ENCODE measurements at places on chromosomes 16 and 17.

GRCh38 chr17:11980813-11981212, 16.5 kb downstream of the ZNF18 start:
- no peak for DNase-seq

GRCh38 chr16:56711862-56712261, 18.1 kb upstream of the NUP93 start:
- no peak for DNase-seq

DNA sequence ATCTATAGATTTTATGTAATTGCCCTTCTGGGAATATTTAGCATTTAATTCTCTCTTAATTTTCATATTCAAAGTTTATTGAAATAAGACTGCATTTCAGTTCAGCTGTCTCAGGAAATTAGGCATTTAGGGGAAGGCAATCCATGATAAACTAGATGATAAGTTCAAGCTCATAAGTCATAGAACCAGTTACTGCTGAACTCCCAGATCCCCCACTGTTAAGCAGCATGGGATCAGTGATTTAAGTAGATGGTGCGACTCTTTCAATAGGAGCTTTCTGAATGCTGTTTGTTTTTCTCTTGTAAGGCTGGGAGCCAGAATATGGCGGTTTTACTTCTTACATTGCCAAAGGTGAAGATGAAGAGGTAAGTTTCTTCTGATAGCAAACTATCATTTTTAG, 23.8 kb downstream of the OGFOD1 start:
- no peak for DNase-seq

- DNase-seq, result peak; percentile 35
Measured at GRCh38 chr17:79800325-79801155, 3.7 kb upstream of the CBX8 start.

- DNase-seq, result no peak
Measured at GRCh38 chr16:20948444-20948843, 47.9 kb downstream of the LYRM1 start.

GRCh38 chr17:49404906-49405305, 9.8 kb downstream of the PHB1 start:
- no peak for DNase-seq

- DNase-seq, result no peak
Measured at GRCh38 chr16:24920568-24920967, 74.8 kb downstream of the SLC5A11 start.

- peak; percentile 70 for DNase-seq
Measured at GRCh38 chr16:70298988-70299938, at the start of gene DDX19B. Gene DDX19B, plus strand, starts transcription at chr16:70299186. Its CDS starts 112 bp downstream, at chr16:70299298.

DNA sequence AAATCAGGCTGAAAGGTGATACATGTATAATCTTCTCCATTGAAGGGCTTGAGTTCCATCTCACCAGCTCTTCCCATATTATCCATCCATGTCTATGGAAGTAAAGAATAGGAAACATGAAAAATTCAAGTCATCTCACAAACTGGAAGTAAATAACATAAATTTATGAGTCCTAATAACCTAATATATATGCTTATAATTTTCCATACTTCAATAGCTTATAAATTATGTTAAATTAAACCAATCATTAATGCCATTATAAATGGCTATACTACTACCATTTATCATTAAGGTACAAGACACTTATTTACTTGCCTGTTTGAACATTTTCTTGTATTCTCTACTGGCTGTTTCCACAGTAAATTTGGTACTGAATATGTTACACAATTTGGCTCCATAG, 4.8 kb downstream of the TOP2A start:
- DNase-seq, result no peak

GRCh38 chr16:13324851-13325250, 423.5 kb downstream of the SHISA9 start:
- no peak for DNase-seq

DNA sequence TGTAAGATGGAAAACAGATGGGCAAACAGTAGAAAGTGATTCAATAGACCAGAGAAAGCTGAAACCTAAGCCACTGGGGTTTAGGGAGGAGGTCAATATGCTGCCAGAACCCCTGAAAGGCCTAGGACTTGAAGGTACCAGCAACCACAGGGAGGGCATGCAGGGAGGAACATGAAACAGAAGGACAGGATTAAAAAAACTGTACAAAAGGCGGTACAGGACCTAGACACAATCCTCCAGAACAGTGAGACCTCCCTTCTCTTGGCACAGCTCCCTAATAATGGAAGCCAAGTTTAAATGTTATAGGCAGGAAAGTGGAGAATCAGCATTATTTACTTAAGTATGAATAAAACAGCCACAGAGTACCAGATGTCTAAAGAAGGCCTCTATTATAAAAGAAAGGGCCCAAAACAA, 105.5 kb downstream of the SPAG9 start:
- DNase-seq, result no peak

GRCh38 chr17:63382826-63383225, 63.3 kb downstream of the CYB561 start:
- peak; percentile 13 for DNase-seq

GRCh38 chr16:1034230-1035065, 38.1 kb upstream of the SSTR5 start:
- DNase-seq, result no peak

GRCh38 chr17:40457369-40457768, 14.1 kb downstream of the IGFBP4 start:
- no peak for DNase-seq

- no peak for DNase-seq
Measured at GRCh38 chr17:82582213-82582612, 62.7 kb downstream of the FOXK2 start.

- peak; percentile 65 for DNase-seq
Measured at GRCh38 chr16:19330841-19331397, 45.4 kb downstream of the CLEC19A start.

GRCh38 chr16:725463-726187, 618 bp downstream of the CCDC78 start:
- DNase-seq, result no peak

GRCh38 chr17:35171834-35172233, 22.4 kb downstream of the SLC35G3 start:
- DNase-seq, result no peak

- DNase-seq, result no peak
Measured at GRCh38 chr16:85209526-85210121, 97.4 kb upstream of the CIBAR2 start.

DNA sequence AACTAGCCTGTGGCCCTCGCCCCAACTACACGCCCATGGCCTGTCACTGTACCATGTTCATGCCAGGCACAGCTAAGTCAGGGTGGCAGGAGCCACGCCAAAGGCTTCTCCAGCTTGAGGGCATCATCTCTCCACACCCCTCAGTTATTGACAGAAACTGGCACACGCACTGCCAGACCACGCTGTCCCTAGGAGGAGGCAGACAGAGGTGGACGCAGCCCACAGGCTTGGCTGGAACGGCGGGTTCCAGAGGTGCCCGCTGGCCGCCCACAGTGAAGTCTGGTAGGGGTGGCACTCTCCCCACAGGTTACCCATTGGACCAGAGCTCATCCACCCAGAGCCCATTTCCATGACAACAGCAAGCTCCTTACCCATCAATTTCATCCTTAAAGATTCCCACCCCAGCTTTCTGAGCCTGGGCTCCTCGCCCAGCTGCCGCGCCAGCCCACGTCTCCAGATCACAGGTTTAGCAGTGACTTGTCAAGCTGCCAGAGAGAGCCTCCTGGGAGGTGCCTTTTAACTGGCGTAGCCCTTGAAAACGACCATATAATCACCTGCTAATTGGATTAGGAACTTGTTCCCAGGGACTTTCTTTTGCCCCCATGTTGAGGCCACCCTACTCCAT, 27.9 kb downstream of the RPRML start:
- DNase-seq, result no peak

DNA sequence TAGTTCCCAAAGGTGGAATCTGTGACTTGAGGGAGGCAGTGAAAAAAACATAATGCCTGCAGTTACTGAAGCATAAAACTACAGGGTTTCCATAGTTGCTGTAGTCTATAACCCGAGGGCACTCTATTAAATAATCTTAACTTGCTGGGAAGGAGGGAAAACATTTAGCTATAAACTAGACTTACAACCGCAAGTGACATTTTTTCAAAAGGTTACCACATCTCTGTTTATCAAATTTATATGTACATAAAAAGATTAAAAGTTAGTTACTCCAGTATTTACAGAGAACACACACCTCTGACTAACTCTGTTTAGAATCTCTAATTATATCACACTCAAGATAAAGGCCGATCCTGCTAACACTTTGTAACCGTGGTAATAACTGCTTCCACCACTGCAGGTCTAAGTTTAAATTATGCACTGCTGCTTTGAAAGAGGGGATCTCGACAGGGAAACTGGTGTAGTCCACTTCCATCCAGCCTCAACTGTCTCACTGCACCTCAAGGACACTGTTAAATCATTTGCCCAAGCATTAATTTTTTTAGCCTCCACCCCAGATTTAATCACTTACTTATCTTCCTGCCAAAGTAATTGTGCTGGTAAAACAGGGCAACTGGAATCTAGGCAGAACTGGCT, 14.6 kb downstream of the KCNJ16 start:
- DNase-seq, result peak; percentile 34

Data from kidney tubule cell (primary cell).